GM23338 (cell line): ENCODE measurements at places on chromosomes 12 and 14. TPM values are rescaled to one million over a fixed set of nuclear protein-coding genes. Genes with fewer than 3 reads are reported as not detected.

TAS2R9 gene
- not detected in 2 replicates for polyA plus RNA-seq

- no peak overlapping the region for H3K4me3 ChIP-seq
- H3K4me1 ChIP-seq: no peaks in the 10 kb centered on the region
- no peak overlapping the region for H3K27ac ChIP-seq
- no peaks in the 10 kb centered on the region for H3K27me3 ChIP-seq
- no peaks in the 10 kb centered on the region for H3K36me3 ChIP-seq
- DNase-seq: no peak
Measured at GRCh38 chr12:13443498-13443897, 247.0 kb downstream of the EMP1 start.

- no peaks in the 10 kb centered on the region for H3K36me3 ChIP-seq
- DNase-seq: no peak
- no peaks in the 10 kb centered on the region for H3K27me3 ChIP-seq
- H3K27ac ChIP-seq: no peak overlapping the region
Measured at GRCh38 chr12:5254703-5255102, 177.2 kb upstream of the NTF3 start.

DNA sequence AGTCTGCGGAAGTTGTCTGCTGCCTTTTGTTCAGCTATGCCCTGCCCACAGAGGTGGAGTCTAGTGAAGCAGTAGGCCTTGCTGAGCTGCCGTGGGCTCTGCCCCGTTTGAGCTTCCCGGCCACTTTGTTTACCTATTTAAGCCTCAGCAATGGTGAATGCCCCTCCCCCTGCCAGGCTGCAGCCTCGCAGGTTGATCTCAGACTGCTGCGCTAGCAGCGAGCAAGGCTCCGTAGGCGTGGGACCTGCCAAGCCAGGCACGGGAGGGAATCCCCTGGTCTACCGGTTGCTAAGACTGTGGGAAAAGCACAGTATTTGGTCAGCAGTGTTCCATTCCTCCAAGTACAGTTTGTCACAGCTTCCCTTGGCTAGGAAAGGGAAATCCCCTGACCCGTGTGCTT lies 143.6 kb downstream of the DYRK2 start:
- H3K36me3 ChIP-seq: no peaks in the 10 kb centered on the region
- H3K27ac ChIP-seq: no peak overlapping the region
- H3K4me1 ChIP-seq: peaks cover 15% of the 10 kb centered on the region

KERA gene
- polyA plus RNA-seq: not detected in 2 replicates

ASB2 gene
- 1.5 and 1.7 TPM in 2 replicates for polyA plus RNA-seq

GRCh38 chr14:61434311-61434710 lies 112.9 kb downstream of the PRKCH start:
- DNase-seq: no peak
- H3K36me3 ChIP-seq: no peaks in the 10 kb centered on the region
- peaks cover 19% of the 10 kb centered on the region for H3K4me1 ChIP-seq
- H3K4me3 ChIP-seq: no peak overlapping the region
- H3K27me3 ChIP-seq: no peaks in the 10 kb centered on the region

ERG28 gene
- polyA plus RNA-seq: 88.9 and 95.1 TPM in 2 replicates

TSHR gene
- 0.23 and 0.78 TPM in 2 replicates for polyA plus RNA-seq
